AG09319 (cell line): ENCODE measurements at places on chromosomes 7 and 10.

DNA sequence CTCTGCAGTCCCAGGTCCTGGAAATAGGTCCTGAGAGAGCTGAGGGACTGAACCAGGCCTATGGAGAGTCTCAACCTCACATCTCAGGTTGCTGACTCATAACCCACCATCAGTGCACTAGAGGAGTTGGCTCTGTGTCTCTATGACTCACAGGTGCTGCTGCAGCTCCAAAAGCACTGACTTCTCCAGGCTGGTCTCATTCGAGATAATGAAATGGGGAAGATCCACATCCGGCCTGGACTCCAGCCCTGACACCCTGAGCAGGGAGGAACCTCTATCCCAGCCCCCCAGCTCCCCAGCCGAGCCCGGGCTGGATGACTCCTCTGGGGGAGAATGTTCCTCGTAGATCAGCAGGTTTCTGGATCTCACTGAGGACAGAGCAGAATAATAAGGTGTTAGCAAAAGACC is 35.5 kb upstream of the DGKI start:
- peak; percentile 81 for DNase-seq

DNA sequence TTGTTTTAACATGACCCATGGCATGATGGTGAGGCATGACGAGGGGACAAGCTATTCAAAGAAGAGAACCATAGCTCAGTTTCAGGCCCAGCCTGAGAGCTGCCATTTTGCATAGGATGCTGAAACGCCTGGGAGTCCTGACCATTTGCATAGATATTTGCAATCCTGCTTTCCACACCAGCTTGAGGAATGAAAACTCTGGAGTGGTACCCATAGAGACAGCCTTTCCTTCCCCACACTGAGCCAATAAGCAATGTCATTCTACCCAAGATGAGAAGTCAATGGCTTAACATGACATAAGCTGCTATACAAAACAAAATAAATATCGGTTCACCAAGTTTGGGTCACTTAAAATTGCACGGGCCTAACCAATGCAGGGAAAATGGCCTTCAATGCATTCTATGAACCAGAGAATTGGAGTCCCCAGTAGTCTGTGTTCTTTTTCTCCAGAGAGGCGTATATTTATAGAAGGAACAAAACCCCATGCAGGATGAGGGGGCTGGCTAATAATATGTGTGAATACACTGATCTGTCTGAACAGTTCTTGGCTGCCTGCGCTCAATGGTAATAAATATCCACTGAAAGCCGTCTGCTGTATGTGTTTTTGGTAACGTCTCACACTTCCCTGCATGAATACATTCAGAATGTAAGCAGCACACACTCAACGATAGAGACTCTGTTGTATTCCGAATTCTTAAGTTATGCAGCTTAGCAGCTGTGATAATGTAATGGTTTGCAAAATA is 329.3 kb downstream of the FRMD4A start:
- no peak for DNase-seq

- DNase-seq: no peak
These were observed 20.8 kb downstream of the CCDC6 start for GRCh38 chr10:59885430-59886134.

DNA sequence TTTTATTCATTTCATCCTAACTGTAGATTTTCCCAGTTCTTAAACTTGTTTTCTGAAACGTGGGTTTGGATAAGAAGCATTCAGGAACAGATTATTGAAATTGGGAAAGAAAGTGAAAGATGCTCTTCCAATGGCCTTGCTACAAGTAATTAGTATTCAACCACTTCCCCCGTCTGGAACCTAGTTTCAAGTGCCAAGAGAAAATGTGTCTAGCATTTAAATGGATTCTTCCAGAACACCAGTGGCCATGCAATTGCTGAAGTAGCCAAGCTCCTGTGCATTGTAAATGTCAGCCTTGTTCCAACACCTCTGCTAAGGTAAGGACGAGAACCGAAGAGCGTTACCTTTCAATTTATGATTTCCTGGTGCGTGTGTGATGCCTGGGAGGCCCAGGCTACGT is 68.2 kb downstream of the PFKFB3 start:
- no peak for DNase-seq

GRCh38 chr10:77405771-77406241 is 231.8 kb downstream of the KCNMA1 start:
- DNase-seq: no peak

- no peak for DNase-seq
These were observed 25.5 kb downstream of the FGFBP3 start for GRCh38 chr10:91883549-91884444.
